ENCODE measurements at places on chromosomes 1 and 21.

DNA sequence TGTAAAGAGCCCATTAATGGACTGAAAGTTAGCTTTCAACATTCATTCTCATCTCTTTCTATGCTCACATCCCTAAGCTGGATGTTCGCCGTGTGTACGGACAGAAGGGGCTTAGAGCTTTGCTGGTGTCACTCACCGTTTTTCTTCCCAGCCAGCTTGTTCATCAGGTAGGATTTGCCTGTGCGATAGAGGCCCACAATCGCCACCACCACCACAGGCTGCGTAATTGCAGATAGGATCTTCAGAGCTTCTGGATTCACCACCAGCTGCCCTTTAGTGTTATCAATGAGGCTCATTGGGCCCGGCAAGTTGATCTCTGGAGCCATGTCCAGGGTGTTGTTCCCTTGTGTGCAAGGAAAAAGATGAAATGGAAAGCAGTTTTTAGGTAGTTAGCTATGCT lies 4.3 kb downstream of the GBP2 start:
- no peak for DNase-seq

GRCh38 chr1:179310721-179311120 lies 17.1 kb downstream of the SOAT1 start:
- no peak for DNase-seq

- no peak for DNase-seq
Observed at GRCh38 chr1:1285611-1286311, 5.5 kb downstream of the SCNN1D start.

- no peak for DNase-seq
Observed at GRCh38 chr1:85623061-85623471, 42.5 kb downstream of the CCN1 start.

- no peak for DNase-seq
Observed at GRCh38 chr1:205267306-205267902, 39.7 kb downstream of the TMCC2 start.

- peak; percentile 57 for DNase-seq
Observed at GRCh38 chr1:41366455-41367287, 5.4 kb downstream of the FOXO6 start.

DNA sequence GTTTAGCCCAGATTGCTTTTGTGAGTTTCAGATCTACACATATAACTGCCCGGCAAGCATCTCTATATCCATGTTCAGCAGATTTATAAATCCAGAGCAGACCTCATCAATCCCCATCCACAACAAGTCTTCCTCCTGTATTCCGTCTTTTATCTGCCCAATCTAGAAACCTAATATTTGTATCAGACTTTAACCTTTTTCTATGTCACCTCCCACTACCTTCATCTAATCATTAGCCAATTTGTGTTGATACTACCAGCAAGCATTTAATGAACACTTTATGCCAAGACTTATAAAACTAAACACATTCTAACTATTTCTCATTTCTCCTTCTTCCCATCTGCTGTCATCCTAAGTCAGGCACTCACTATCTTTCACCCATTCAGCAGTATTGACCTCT lies 135.5 kb downstream of the PBX1 start:
- no peak for DNase-seq

DNA sequence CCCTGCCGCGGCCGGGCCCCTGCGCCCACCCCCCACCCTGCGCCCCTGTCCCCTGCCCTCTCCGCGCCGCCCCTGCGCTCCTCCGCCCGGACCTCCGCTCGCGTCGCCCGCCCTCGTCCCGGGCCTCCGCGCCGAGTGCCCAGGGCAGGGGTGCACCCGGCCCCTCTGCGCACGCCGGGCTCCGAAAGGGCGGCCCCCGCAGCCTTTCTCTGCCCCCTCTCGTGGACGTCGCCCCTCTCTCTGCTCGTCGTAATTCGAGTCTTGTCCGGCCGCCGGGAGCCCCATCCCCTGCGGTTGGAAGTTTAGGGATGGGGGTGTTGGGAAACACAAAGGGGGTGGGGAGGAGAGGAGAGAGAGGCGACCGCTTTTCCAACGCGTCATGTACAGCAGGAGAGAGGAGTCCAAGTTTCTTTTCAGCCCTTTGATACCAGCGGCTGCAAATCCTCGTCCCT lies 407 bp downstream of the GALNT2 start:
- DNase-seq, result no peak

DNA sequence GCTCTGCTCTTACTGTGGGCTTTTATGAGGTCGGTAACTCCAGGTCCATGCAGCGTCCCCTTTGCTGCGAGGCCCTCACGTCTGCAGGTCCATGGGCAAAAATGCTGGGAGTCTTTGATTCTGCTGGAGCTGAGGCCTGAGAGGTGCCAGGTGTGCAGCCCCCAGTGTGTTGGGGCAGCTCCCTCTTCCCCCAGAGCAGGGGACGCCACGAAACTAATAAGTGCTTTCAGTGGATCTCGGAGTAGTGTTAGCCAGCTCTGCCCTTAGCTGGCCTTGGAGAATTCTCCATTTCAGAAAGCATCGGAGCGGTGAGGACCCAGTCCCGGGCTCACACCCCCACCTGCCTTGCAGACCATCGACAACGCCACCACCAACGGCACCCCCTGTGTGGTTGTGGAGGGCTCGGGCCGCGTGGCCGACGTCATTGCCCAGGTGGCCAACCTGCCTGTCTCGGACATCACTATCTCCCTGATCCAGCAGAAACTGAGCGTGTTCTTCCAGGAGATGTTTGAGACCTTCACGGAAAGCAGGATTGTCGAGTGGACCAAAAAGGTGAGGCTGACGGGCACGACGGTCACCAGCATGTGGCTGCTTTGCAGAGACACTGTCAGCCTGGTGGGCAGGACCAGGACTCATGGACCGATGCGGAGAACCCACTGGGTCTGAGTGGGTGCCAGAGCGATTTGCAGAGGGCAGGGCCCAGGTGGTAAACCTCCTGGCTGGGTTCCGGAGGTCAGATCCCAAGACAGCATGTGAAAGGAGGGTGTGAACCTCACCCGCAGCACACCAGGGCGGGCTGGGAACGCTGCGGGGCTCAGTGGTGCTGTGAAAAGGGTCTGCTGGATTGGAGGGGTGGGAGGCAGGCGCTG lies 25.5 kb downstream of the TRPM2 start:
- DNase-seq, result no peak

DNA sequence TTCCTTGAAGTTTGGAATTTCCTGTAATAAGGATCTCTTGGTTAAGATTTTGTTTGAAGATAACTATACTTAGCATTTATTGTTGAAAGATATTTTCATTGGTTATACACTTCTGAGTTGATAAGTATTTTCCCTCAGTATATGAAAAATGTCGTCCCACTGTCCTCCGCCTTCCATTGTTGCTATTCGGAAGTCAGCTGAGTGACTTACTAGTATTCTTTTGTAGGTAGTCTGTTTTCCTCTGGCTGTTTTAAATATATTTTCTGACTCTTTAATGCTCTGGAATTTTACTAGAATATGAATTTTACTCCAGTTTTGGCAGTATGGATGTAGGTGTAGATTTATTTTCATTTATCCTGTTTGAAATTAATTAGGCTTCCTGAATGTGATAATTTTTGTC lies 498.7 kb upstream of the NFIA start:
- DNase-seq, result no peak

DNA sequence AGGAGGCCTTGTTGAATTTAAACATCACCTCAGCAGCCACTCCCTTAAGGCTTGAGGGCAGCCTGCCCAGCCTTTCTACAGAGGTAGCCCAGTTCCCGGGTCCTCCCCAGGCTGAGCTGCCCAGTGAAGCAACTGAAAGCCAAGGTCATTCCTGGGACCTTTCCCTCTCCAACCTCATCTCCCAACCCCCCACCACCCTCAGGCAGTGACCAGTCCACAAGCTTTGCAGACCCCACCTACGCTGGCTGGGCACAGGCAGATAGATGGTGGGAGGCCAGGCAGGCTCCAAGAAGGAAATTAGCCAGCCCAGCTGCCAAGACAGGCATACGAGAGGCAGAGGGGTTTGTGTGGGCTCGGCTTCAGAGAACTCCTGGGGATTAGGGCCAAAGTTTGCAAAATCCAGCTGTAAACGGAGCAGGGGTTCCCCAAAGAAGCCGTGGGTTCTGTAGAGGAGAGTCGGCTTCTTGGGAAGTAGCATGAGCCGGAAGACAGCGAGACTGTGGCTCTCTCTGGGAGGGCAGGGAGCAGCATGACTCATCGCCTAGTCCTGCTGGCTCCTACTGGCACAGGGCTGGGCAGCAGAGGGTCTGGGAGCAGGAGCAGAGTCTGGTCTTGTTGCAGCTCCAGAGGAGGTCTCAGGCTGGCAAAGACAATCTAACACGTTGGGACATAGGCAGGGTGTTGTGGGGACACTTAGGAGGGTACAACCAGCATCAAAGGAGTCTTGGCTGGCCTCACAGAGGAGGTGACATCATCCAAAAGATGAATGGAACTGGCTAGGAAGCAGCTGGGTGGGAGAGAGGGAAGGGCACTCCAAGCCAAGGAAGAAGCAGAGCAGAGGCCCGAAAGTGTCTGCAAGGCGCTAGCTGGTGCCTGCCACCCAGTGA lies 2.8 kb upstream of the ZC3H12A start:
- no peak for DNase-seq

DNA sequence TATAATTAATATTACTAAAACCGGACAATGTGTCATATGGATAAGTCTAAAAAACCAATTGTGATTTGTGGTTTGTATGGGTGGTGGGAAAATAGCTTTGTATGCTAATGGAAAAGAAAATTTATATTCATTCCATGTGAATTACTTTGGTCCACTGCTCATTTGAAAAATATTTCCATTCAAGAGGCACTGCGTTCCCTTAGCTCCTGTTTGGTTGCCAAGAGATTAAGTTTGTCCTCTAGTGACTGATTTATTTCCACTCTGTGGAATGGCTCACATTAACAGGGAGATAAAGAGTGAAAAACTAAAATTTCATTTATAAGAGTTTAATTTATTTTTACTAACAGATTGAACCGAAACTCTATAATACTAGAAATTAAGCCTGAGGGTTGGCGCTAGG lies 744.1 kb upstream of the CHRM3 start:
- DNase-seq, result no peak
